Foreskin keratinocyte (primary cell): ENCODE measurements at places on chromosomes 4 and X. TPM values are rescaled to one million over a fixed set of nuclear protein-coding genes. Genes with fewer than 3 reads are reported as not detected.

GRCh38 chr4:71303287-71303686 is 35.5 kb upstream of the SLC4A4 start:
- no peak for DNase-seq

DNA sequence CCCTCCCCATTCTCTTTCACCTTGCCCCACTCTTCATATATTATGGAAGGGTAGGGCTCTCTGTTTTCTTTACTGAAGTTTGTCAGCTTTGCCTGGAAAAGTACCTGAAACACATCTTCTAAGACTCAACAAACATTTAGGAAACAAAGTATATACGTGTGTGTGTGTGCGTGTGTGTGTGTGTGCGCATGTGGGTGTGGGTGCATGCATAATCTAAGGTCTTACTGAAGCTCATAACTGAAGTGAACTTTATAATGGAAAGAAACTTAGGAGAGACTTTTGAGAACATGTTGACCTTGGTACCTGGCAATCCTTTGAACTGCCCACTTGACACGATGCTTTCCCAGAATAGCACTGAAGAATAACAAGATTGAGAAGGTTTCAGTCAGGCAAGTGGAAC is 986.3 kb upstream of the GRID2 start:
- DNase-seq = no peak

- no peak for DNase-seq
These were observed 2317.3 kb downstream of the PCDH7 start for GRCh38 chr4:33037464-33037863.

The C4orf50 gene
- not detected in 2 replicates for total RNA-seq

DNA sequence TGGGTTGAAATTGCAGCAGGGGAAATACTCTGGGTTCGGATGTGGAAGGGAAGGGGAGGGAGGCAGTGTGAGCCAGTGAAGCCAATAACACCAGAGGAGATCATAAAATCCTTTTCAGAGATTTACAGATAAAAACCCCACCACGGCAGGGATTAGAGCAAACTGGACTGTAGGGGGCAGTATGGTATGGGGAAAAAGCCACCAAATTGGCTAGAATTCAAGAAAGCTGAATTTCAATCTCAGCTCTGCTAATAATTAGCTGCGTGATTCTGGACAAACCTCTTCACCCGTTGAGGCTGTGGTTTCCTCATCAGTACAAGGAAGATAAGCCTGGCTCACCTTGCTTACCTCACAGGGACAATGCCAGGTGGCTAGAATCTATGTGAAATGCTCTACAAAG is 108.1 kb downstream of the ATG4A start:
- DNase-seq = no peak

- DNase-seq = peak; percentile 42
These were observed 637 bp downstream of the MAMLD1 start for GRCh38 chrX:150363561-150364346.

The DAPP1 gene
- 54.2 and 60.6 TPM in 2 replicates for total RNA-seq

DNA sequence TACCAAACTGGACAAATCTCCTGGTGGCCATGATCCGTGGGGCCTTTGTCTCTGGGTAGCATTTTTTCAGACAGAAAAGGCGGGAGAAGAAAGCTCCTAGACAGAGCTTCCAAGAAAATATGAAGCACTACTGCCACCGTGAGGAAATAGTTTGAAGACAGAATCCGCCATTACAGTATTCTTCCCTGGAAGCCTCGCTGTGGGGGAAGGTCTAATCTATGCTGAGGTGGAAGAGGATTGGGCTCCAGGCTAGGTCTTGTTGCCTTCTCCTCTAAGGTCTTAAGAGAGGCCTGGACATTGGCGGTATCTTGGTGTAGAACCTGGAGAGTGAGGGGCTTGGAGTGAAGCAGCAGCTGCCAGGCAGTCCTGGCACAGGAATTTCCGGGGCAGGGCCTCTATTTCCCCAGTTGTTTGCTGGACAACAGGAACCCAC is 218.9 kb downstream of the OR13H1 start:
- DNase-seq = no peak

The DGKK gene
- not detected in 2 replicates for total RNA-seq
